ENCODE measurements at places on chromosomes 1 and 21.

DNA sequence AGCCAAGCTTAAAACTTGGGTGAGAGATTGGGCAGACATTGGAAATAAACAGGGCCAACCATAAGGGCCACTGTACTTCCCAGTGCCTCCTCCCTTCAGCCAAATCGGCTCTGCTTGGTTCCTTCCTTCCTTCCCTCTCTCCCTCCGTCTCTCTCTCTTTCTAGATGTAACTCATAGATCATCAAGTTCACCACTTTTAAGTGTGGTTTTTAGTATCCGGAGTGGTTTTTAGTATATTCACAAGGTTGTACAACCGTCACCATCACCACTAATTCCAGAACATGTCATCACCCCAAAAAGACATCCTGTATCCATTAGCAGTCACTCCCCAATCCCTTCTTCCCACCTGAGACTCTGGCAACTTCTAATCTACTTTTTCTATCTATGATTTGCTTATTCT, 51.0 kb downstream of the MYSM1 start:
- DNase-seq: no peak

DNA sequence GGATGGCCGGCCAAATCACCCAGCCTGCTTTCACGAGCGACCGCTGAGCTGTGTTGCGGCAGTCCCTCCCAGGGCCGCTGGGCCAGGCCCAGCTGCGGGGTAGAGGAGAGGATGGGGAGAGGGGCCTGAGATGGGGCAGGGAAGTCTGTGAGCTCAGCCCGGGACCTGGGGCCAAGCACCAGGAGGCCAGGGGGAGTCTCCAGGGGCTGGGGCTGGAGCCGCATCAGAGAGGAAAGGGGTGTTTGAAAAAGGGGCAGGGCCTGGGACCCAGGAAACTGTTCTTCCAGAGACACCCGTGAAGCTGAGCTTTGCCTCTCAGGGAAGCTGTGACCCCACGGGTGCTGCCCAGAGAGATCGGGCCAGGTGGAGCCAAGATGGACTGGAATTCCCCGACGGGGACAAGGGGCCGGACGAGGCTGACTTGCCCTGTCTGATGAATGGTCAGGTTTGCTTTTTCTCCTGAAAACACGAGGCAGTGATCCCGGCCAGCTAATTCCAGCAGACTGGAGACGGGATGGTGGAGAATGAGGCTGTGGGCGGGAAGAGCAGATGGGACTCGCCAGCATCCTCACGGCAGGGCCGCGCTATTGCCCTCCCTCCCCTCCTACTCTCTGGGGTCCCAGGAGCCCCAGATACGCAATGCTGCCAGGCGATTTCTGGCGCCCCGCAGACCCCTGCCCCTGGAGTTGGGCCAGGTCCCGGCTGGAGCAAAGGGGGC, 40.3 kb upstream of the COL18A1 start:
- DNase-seq: no peak

DNA sequence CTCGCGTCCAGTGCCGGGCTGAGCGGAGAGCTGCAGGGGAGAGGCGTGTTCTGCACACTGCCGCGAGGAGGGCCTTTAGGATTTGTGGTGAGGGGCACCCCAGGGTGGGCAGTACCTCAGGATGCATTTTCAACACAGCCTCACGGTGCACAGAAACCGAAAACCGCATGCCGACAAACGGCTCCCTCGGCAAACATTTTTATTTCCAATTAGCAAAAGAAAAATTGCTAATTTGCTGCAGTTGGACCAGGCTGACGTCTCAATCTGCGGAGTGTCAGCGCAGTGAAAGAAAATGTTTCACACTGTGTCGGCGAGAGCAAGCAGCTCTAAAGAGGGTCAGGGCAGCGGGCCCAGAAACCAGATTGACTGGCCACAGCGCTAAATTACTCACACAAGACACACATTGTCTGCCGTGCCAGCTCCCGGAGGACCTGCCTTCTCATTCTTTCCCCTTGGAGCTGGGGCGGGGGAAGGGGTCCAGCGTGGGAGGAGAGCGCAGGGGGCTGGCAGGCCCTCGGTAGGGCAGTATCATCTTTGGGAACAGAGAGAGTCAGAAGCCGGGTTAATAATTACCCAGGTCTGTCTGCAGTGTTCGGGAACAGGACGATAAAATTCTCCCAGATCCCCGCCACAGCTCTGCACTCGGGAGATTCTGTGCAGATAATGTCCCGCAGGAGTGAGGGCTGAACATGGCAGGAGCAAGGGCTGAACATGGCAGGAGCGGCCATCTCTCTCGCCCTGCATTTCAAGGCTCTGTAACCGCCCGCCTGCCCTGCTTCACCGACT, 150.2 kb downstream of the PRDM16 start:
- no peak for DNase-seq

DNA sequence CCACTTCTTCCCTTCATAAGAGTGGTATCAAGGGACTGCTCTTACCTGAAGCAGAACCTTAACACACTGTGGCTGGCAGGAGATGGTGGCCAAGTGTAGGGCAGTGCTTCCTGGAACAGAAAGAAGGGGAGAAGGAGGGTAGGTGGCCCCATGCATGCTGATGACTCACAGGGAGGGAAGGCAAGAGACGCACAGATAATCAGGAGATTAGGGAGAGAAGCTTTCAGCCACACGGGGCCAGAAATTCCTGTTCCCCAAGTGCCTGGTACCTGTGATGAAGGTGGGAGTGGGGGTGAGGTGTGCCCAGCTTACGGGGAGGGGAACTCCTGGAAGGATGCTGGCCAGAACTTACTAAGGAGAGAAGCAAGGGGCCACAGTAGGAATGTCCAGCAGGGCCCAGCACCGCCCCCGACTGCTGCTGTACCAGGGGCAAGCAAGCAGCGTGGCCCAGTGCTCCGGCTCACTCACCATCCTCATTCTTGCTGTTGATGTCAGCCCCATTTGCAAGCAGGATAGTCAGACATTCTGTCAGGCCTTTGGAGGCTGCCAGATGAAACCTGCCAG, 7.7 kb downstream of the ANKRD35 start:
- no peak for DNase-seq

- no peak for DNase-seq
Measured at GRCh38 chr1:93253516-93253915, 73.0 kb downstream of the CCDC18 start.

DNA sequence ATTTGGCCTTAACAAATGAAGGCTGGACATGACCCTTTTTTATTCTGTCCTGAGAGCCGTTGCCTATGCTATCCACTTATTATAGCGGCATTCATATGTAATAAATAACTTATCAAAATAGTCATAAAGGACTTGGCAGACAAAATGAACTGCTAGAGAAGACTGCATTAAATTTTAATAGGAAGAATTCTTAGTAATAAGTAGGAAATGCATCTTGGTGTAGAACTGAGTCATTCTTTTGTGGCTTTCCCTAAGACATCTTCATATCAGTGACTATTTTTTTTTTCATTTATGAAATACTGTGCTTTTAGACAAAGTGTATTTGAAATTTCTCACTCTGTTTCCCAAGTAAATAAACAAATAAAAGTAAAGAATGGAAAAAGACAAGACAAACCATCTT, 45.6 kb downstream of the PBX1 start:
- DNase-seq: no peak

- DNase-seq: no peak
Measured at GRCh38 chr1:220631238-220631815, 58.8 kb upstream of the C1orf115 start.

DNA sequence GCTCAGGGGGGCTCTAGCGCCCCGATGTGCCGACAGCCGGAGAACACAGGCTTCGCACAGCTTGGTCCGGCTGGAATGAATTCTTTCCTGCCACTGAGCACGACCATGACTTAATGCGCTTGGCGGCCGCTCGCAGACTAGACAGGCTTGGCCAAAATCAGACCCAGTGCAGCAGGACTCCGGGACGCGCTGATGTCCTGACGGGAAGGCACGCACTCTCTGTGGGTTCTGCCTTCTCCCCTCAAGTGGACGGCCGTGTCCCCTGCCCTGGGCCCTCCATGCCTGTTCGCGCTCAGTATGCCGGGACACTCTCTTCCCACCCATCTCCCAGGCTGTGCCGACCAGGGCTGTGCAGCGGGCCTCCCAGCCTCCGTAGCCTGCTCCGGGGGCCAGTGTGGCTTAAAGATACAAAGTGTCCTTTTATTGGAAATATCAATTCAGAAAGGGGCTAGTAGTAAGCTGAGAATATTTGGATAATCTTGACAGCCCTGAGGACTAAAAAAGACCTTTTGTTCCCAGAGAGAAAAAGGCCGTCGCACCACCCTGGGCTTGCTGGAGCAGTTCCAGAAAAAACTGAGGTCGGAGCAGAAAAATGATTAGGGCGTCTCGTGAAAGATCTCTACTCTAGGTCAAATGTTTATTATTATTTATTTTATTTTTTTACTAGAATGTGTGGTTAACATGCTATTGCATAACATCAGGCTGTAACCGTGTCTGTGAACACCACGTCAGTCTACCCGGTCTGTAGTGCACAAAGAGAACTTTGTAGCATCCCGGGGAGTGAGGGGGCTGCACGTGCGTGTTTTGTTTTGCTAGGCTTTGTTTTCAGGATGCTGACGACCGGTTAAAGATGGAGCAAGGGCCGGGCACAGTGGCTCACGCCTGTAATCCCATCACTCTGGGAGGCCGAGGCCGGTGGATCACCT, 88.1 kb upstream of the ARHGEF16 start:
- DNase-seq: no peak

DNA sequence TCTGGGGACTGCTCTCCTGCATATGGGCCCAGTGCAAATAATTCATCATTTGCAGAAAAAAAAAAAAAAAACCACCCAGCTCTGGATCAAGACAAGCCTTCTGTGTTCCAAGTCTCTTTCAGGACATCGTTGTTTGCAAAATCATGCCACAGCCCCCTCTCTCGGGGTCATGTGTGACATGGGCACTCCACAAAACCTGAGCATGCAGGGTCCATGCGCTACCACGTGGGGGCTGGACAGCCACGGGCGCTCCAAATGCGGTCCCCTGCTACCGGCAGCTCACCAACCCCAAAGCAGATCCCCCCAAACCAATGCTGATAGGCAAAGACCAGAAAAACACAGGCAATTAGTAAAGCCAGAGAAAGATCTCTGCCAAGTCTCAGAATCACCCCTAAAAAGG, 17.6 kb downstream of the NPHP4 start:
- DNase-seq: no peak

DNA sequence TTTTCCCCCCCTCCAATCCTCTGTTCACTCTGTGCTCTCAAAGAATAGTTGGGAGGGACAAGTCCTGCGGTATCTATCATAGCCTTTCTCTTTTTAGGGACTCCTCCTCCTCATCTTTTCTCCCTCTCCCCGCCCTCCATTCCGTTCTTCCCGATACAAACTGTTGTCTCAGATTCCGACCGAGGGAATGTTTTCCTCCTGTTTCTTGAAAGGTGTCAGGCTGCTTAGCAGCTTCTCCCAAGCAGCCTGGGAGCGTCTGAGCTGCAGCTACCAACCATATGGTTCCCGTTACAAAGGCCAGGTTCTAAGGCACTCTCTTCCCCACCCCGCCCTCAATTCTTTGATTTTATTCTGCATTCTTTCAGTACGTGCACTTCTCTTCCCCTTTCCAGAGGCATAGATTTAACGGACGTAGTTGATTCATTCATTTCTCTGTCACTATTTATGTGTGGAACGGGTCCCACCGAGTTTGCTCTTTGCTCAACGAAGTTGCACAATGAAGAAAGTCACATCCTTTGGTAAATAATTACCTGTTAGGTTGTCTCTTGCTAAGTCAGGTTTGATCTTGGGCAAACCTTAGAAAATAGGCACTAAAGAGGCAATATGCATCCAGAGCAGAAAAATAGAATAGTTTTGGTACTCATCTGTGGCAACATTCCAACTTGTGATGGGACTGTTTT, 2.8 kb downstream of the ADGRL2 start:
- peak; percentile 21 for DNase-seq

DNA sequence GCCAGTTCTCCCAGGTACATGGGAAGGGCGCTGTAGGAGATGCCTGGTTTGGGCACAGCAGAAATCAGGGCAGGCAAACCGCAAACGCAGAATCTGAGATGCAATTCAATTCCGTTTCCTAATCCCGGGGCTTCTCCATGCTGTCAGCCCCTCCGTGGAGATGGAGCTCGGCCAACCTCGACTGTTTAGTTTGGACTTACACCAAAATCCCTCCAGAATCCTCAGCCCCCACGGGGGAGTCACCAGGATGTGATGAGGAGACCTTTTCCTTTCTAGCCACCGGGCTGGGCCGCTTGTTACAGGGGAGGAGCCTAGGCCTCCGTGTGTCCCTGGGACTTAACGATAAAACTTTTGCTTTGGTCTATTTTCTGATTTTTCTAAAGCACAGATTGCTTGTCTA, 7.9 kb downstream of the SLC2A7 start:
- DNase-seq: no peak

GRCh38 chr1:173255214-173255813, 48.2 kb upstream of the TNFSF4 start:
- peak; percentile 30 for DNase-seq

GRCh38 chr1:248817065-248817464, 8.7 kb downstream of the SH3BP5L start:
- DNase-seq: no peak

DNA sequence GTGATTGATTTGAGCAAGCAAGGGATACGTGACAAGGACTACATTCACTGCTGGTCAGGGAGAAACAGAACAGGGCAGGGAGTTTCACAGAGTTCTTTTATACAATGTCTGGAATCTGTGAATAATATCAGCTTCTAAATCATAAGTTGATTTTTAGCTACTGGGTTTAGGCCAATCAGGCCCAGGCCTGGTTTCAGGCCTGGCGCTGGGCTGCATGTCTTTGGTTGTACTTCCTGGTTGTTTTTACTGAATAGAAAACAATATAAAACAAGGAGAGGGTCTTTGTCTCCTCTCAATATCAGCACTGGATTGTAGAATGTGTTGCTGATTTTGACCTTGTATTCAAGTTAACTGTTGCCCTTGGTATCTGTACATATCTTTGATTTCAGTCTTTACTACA, 865 bp upstream of the AMY2A start:
- no peak for DNase-seq

GRCh38 chr1:165753934-165754333, 14.7 kb downstream of the TMCO1 start:
- DNase-seq: no peak

GRCh38 chr1:44584167-44584566, 90.1 kb downstream of the TMEM53 start:
- no peak for DNase-seq

DNA sequence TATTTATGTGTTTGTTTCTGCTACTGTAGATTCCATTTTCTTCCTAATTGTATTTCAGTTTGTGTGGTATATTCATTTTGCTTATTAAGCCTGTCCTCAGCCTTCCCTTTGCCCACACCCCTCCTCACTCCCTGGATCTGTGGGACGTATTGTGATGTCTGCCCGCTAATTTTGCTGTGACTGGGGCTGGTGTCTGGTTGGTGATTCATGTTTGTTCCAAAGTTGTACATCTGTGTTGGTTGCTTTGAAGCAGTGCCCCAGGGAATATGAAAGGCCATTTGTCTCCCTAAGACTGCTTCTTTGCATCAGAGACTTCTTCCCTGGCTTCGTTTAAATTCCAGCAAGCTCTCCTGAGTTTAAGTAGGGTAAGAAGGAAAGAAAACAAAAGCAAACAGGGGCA, 289.5 kb upstream of the SGIP1 start:
- DNase-seq: no peak

- DNase-seq: no peak
Measured at GRCh38 chr1:94654031-94654430, 112.5 kb upstream of the F3 start.
